Stimulated activated CD8-positive, alpha-beta memory T cell treated with anti-CD3 and anti-CD28 coated beads, Interleukin-2, amount 100 ng/mL, for 1 hour (primary cell): ENCODE measurements at places on chromosomes 3 and 15.

DNA sequence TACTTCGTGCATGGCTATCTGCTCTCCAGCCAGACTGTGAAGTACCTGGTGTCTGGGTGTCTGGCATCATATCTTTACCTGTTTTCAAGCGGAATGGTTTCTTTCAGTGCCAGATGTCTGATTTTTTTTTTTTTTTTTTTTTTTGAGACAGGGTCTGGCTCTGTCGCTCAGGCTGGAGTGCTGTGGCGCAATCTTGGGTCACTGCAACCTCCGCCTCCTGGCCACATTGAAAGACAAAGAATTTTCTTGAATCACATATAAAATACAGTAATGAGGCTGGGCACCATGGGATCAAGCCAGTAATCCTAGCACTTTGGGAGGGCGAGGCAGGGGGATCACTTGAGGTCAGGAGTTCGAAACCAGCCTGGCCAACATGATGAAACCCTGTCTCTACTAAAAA, 2.8 kb upstream of the MESP1 start:
- no peak for DNase-seq

GRCh38 chr3:13528217-13528867, 20.6 kb upstream of the FBLN2 start:
- DNase-seq, result no peak

GRCh38 chr3:43505351-43505750, 116.5 kb downstream of the ANO10 start:
- no peak for DNase-seq

DNA sequence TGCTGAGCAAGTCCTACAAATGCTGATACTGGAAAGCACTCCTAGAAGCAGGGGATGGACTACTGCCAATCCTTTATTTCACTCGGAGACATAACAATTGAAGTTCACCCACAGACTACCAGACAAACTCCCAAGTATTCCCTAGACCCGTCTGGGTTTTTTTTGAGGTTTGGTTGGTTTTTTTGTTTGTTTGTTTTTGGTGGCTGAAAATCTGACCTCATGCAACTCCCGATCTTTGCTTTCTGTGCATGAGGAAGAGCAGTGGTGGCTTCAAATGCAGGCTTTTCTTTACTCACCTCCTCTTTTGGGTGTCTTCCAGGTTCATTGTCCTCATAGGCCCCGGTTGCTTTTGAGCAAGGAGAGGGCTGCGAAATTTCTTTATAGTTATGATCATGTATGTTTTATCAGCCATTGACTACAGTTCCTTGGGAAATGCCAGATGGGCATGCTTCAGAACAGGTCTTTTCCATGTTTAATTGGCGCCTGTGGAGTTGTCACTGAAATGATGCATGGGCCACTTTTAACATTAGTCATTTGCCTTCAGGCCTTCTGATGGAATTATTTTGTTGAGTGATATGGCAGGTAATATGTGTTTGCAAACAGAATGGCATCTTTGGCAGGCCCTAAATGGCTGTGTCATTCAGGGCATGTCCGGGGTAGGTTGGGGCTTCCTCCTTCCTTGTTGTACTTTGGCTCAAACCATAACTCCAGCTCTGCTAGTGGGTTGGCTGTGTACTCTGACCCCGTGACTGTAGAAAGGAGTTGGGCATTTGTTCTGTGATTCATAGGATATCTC, 81.3 kb upstream of the ZBED2 start:
- no peak for DNase-seq

- no peak for DNase-seq
Observed at GRCh38 chr3:184884359-184885017, 72.5 kb downstream of the VPS8 start.

DNA sequence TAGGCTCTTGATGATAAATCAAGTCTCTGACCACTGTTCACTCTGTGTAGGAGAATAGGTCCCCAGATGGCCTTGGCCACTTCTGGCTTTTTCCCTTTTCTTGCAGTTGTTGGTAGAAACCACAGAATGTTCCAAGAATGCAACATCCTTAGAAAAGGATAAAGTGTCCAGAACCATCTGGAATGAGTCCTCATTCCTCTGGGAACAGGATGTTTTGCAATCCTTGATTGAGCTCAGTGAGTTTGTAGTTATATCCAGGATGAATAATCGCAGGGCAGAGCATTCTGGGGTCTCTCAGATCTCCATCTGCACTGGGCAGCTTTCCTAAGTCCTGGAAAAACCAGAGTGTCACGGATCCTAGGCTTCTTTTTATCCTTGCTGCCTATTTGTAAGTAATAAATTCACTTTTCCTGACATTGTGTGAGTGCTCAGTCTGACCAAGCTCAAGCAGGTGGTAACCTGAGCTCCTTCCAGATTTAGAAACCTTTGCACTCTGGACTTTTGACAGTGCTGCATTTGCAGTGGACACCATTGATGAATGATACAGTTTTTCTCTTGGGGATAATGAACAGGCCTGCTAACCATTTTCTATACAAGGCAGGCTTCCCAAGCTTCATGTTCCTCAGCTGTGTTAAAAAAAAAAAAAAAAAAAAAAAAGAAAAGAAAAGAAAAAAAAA, 1028.6 kb downstream of the OTOL1 start:
- DNase-seq, result no peak

DNA sequence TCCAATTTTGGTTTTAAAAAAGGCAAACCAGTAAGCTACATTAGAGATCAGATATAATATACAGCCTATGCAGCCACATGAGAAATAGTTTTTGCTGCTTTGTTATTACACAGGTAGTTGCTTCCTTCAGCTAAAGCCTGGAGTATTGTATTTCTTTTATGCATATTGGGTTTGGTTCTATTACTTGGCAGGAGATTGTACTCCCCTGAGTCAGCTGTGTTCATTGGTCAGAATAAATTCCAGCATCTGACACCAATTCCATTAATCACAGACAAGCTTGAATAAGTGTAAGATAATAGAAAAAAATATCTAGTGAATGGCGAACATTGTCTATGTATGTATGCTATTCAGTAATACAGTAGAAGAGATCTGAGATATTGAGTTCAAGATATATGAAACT, 26.1 kb upstream of the ZCWPW2 start:
- no peak for DNase-seq

DNA sequence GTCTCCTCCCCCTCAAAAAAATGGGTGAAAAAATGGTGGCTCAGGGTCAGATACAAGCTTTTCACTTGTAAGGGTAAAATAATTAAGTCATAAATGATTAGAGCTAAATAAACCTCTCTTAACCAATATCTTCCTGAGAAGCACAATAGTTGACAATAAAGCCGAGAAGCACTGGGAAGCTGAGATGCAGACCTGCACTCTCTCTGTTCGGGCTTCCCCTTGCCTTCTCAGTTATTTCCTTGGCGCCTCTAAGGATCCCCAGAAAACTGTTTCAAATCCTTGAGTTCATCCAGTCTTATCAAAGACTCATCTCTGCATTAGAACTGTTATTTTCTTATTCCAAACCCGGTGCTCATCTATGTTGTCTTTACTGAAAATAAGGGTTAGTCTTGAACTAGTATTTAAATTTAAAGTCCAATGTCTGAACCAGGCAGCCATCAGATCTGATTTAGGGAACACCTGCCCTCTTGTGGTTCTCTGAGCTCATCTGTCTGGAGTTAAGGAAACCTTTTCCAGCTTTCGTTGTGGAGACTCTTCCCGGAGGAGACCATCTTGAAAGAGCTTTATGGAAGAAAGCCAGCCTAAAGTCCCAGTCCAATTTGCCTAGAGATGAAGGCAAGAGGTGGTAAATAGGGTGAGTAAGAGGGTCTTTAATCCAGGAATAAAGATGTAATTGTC, 256.4 kb upstream of the MCTP2 start:
- no peak for DNase-seq
